ENCODE measurements at places on chromosomes 3 and 15.

DNA sequence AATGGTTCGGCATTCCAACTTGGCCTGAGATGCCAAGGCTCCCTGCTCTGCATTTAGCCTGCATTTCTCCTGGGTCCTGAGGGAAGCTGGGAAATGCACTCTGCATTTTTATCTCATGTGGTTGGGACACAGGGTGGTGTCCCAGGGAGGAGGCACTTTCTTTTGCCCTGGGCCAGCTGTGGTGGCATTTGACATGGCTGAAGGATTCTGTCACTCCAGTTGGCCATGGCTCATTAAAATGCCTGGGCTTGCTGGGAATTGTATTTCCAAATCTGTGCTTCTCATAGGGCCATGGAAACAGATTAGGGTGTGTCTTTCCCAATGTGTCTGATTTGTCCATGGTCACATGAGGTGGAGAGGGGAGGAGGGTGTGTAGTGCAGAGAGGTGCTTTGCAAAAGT, 128.3 kb upstream of the RGMA start:
- no peak for DNase-seq

DNA sequence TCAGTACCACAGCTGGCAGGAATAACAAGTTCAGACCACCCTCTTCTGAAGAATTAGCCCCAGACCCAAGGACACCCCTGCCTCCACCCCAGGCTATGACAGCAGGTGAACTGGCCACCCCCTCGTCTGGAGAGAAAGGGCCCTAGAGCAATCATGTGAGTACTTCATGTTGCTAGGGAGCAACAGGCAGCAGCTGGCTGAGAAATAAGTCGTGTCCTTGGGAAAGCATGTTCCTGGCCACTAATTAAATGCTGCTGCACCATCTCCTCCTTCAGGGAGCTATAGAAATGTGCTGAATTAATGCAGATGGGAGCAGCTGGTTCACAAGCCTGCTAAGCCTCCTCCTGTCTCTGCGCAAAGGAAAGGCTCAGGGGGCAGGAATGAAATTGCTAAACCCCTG, 31.5 kb downstream of the MRPS11 start:
- DNase-seq, result no peak

- DNase-seq, result no peak
These were observed 74.0 kb downstream of the DHX36 start for GRCh38 chr3:154250291-154250690.

DNA sequence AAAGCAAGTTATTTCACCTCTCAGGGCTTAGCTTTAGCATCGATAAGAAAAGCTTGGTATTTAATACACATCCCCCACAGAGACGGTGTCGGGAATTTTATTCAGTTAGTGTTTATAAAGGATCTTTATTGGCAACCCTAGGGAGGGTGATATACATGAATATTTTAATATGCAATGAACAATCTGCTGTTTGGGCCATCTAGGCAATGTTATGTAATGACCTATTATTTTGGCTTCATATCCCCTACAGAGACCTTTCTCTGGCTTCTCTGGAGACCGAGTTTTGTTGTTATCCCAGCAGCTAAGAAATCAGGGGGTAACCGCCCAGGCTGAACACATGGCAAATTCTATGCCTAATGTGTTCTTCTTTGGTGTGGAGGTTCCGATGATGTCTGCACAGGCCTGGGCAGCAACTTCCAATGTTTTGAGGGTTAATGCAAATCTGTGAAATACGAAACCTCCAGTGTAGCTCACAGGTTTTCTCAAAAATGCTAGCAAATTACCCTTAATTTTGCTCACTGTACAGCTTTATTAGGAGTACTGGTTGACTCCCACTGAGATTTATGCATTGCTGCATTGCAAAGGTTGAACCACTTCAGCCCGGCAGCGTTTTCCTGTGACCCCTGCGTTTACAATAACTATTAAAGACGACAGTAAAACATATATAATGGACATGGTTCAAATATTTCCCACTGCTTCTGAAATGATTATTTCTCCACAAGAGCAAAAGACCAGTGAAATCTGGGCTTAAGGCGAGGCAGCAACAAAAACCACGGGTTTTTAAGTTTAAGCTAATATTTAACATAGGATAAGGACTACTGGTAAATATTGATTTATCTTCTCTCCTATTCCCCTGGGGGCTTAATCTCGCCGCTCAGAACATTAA, 298.3 kb upstream of the NR2E3 start:
- DNase-seq, result no peak

DNA sequence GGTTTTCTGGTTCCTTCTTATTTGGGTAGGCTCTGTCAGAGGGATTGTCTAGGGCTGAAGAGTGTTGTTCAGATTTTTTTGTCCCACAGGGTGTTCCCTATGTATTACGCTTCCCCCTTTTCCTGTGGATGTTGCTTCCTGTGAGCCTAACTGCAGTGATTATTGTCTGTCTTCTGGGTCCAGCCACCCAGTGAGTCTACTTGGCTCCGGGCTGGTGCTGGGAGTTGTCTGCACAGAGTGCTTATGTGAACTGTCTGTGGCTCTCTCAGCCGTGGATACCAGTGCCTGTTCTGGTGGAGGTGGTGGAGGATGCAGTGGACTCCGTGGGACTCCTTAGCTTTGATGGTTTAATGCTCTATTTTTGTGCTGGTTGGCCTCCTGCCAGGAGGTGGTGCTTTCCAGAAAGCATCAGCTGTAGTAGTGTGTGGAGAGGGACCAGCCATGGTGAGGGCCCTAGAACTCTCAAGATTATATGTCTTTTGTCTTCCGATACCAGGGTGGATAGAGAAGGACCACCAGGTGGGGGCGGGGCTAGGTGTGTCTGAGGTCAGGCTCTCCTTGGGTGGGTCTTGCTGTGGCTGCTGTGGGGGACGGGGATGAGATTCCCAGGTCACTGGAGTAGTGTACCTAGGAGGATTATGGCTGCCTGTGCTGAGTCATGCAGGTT, 53.8 kb downstream of the CCDC66 start:
- DNase-seq, result no peak

GRCh38 chr3:64188810-64189560, 36.3 kb downstream of the PRICKLE2 start:
- peak; percentile 2 for DNase-seq

DNA sequence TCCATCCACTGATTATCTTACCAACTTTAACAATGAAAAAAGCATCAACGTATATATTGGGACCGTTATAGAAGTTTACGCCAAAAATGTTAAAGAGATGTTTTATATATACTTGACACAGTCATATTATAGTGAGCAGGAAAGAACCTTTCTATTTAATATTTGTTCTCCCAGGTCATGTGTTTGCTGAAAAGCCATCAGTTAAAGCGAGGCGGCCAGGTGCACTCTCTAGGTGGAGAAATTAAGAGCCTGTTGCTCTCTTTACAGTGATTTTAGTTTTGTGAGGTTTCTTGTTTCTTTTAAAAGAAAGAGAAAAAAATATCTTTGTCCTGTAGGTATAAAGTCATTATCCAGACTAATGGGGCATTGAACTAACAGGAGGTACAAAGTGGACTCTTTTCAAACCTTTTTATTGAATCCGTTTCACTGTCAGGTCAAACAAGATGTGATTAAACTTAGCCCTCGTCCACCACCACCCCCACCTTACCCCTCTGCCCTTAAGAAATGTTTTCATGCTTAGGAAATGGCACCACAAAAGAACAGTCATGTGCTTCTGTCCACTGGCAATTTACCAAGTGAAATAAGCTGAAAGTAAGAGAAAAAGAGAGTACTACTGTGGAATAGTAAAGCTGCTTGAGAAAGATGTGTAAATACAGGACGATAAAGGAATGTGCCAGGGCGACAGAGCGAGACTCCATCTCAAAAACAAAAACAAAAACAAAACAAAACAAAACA, 279.9 kb downstream of the PTPRG start:
- no peak for DNase-seq

GRCh38 chr3:189170559-189170958, 1.2 kb upstream of the TPRG1 start:
- no peak for DNase-seq

- DNase-seq, result peak; percentile 33
These were observed 23.4 kb downstream of the XPC start for GRCh38 chr3:14154895-14155440.

DNA sequence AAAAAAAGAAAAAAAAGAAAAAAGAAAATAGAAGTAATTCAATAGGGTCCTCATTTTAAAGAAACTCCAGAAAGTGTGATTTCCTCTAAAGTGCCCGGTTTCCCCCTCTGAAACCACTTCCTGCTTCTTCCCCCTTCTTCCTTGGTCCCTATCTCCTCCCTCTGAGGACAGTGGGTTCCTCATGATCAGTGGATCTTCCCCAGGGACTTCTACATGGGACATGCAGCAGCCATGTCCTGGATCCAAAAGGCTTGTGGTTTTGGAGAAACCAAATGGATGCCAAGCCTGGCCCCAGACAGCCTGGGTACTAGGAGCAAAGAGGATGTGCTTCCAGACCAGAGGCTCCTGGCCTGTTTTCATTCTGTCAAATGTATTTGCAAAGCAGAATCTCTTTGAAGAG, 26.6 kb upstream of the SMAD6 start:
- peak; percentile 43 for DNase-seq

- no peak for DNase-seq
These were observed 242.8 kb downstream of the CHST2 start for GRCh38 chr3:143362115-143362991.

DNA sequence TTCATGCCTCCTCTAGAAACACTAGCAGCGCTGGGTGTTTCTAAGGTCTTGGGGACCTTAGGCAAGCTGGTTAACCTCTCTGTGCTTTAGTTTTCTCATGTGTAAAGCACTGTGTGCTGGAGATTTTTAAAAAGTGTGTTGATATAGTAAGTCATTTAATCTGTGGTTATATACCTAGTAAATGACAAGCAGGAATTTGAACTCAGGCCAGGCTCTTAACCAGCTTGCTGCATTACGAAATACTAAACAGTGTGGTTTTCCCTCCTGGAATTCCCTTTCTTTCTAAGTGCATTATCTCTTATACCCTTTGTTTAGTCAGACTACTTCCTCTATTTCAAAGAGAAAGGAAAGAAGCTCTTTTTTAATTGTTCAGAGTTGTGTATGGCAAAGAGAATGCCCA, 26.5 kb downstream of the NEO1 start:
- DNase-seq, result peak; percentile 71

DNA sequence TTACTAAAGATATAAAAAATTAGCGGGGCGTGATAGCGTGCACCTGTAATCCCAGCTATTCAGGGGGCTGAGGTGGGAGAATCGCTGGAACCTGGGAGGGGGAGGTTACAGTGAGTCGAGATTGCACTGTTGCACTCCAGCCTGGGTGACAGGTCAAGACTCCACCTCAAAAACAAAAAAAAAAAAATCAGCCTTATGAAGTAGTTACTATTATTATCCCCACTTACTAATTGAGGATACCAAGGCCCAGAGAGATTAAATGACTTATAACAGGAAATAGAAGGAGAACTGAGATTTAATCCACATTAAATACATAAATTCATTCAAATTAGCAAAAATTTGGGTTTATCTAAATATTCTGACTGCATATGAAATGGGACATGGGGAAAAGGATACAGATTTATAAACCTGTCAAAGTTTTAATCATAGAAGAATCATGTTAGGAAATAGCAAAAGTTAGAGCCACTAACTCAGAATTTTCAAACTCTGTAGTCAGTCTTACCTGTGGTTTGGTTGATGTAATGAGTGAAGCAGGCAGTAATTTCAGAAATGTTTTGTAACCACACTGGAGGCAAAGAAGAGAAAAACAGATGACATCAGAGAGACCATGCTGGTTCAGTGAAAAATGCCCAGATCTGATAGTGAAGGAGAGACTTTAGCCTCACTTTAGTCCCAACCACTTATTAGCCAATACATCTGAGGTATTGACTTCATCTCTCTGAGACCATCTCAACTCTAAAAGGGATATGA, 25.0 kb upstream of the ACAP2 start:
- no peak for DNase-seq

- DNase-seq, result no peak
These were observed 27.7 kb upstream of the VPS33B start for GRCh38 chr15:91050128-91050455.

DNA sequence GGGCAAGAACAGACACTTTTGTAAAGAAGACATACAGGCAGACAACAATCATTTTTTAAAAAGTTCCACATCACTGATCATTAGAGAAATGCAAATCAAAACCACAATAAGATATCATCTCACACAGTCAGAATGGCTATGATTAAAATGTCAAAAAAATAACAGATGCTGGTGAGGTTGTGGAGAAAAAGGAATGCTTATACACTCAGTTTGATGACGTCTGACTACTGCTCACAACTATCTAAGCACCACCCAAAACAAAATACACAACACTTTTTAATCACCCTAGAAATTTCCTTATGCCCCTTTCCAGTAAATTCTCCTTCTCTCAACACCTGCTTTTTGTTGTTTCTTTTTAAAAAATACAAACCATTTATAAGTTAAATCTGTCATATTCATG, 228.8 kb downstream of the ISL2 start:
- no peak for DNase-seq

DNA sequence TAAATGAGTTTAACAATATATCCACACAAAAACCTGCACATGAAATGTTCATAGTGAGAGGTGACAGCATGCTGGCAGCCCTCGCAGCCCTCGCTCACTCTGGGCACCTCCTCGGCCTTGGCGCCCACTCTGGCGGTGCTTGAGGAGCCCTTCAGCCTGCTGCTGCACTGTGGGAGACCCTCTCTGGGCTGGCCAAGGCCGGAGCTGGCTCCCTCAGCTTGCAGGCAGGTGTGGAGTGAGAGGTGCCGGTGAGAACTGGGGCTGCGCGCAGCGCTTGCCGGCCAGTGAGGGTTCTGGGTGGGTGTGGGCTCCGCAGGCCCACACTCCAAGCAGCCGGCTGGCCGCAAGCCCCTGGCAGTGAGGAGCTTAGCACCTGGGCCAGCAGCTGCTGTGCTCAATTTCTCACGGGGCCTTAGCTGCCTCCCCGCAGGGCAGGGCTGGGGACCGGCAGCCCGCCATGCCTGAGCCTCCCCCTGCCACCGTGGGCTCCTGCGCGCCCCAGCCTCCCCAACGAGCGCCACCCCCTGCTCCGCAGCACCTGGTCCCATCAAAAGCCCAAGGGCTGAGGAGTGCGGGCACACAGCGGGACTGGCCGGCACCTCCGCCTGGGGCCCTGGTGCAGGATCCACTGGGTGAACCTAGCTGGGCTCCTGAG, 3.4 kb downstream of the CCDC13 start:
- DNase-seq, result no peak

- DNase-seq, result no peak
These were observed 30.9 kb downstream of the RBMS3 start for GRCh38 chr3:29311795-29312194.

- DNase-seq, result no peak
These were observed 39.3 kb downstream of the SLITRK3 start for GRCh38 chr3:165156757-165157420.

DNA sequence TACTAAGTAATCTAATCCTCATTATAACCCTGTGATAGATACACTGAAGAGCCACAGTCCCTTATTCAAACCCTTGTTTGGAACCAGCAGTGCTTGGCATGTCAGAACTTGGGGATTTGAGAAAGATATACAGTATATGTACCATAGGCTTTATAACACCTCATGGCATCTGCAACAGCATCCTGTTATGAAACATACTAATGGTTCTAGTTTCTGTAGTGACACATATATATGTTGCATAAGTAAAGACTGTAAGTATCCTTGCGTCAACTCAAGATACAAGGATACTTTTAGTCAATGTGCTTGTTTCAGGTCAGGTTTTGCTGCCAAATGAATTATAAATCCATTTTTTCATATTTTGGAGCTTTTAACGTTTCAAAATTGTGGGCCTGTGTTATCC, 58.5 kb downstream of the CCNL1 start:
- peak; percentile 73 for DNase-seq
